ENCODE measurements at places on chromosomes 11 and 22.

DNA sequence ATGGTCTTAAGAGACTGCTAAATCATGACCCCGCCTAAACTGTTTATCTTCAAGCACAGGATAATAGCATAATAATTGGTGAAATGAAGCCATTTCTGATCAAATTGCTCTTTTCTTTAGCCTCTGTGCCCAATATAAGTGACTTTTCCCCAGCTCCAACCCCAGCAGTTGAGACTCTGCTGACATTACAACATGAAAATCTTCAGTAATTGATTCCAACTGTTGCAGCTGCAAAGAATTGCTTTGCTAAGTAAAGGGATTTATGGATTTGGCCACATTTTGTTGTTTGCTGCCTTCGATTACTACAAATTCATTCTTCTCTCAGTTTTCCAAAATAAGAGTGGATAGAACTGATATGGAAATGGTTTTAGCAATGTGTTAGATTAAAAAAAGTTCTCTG lies 576.7 kb upstream of the LRRC4C start:
- no peak for DNase-seq

DNA sequence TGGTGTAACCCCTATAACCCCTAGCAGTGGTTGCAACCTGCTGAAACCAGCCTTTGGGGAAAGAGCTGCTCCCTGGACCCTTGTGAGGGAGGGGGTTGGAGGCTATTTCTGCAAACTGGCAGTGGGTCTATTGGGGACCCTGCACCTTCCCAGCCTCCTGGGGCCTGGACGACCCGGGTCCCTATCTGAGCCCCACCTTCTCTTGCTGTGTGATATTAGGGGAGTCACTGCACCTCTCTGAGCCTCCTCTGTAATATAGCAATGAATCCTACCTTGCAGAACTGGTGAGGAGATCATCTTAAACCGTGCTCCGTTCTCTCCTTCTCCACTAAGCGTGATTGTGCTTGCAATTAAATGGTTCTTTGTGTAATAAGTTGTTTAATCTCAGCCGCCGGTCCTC lies 24.0 kb upstream of the MPPED1 start:
- DNase-seq, result no peak

GRCh38 chr22:33073989-33074418 lies 15.8 kb upstream of the SYN3 start:
- no peak for DNase-seq

GRCh38 chr11:68615657-68616056 lies 68.7 kb upstream of the GAL start:
- no peak for DNase-seq
